ENCODE measurements at places on chromosomes 1 and 21. TPM values are rescaled to one million over a fixed set of nuclear protein-coding genes. Genes with fewer than 3 reads are reported as not detected.

DNA sequence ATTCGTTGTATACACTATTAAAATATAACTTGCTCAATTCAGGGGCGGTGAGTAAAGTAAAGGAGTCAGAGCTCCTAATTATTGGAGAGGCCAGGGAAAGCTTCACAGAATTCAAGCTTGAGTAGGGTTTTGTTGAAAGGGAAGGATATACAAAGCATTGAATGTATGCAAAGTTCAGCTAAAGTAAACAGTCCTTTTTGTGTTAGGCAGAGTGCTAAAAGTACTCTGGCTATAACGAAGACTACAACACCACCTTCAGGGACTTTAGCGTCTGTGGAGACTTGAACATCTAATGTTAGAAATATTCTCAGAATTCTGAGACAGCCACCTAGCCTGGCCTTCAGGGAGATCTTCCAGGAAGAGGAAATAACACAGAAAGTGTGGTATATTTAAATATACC lies 1.1 kb downstream of the FALEC start:
- H3K27me3 ChIP-seq = no peaks in the 10 kb centered on the region
- no peaks in the 10 kb centered on the region for H3K36me3 ChIP-seq
- H3K27ac ChIP-seq = peak overlapping the region; percentile 89
- H3K4me1 ChIP-seq = peaks cover 31% of the 10 kb centered on the region
- DNase-seq = no peak

RIMS3 gene
- total RNA-seq = 13.0 TPM

GRCh38 chr1:41963636-41964035 lies 44.9 kb upstream of the HIVEP3 start:
- H3K36me3 ChIP-seq = no peaks in the 10 kb centered on the region
- no peak overlapping the region for H3K27ac ChIP-seq

DNA sequence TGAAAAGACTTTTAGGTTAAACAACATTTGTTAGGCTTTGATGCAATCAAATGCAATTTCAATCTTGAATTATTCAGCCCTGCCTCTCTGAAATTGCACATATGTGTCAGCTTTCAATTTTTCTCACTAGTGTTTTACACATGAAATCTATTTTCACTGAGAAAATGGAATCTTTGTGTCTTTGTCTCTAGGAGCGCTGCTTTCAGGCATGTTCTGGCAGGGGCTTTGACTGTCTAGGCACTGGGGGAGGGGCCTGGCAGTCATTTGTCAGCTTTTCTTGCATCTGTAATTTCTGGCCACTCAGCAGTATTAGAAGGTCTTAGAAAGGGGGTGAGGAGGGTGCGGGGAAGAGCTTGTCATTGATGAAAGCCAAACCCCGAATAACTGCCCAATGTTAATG lies 264.4 kb downstream of the PTPRC start:
- no peaks in the 10 kb centered on the region for H3K27me3 ChIP-seq
- H3K4me1 ChIP-seq = no peaks in the 10 kb centered on the region
- no peak overlapping the region for H3K27ac ChIP-seq

DNA sequence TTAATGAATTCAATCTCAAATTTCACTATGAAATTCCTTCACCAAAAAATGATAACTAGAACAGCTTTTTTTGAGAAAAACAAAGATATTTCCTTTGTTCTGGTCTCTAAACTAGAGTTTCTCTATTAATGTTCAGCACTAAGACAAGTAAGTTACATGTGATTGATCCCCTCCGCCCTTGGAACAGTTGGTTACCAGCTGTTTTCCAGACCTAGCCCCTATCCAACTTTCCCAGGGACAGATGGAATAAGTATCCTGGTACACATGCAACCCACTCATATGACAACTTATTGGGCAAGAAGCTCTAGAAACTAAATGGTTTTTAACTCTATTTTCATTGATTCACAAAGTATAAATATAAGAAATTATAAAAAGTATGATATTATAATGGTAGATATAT lies 140.4 kb downstream of the COP1 start:
- H3K4me3 ChIP-seq = no peak overlapping the region
- H3K27me3 ChIP-seq = no peaks in the 10 kb centered on the region
- H3K36me3 ChIP-seq = peaks cover 7% of the 10 kb centered on the region
- no peaks in the 10 kb centered on the region for H3K4me1 ChIP-seq
- no peak for DNase-seq
- H3K27ac ChIP-seq = no peak overlapping the region

TTLL10 gene
- not detected for total RNA-seq

DNA sequence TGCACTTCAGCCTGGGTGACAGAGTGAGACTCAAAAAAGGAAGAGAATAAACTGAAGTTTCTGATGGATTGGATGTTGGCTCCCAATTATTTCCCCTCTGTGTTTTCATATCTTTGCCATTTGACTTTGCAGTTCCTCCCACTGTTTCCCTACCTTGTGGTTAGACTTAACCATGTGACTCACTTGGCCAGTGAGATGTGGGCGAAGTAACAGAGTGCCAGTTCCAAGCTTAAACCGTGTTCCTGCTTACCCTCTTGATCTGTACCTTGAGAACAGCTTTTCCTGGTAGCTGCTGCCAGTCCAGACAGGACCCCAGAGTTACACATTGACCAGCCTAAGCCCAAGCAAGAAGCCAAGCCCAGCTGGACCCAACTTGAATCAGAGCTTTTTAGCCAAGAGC lies 323.4 kb downstream of the LTN1 start:
- no peak for DNase-seq
- H3K36me3 ChIP-seq = no peaks in the 10 kb centered on the region
- H3K27ac ChIP-seq = no peak overlapping the region

APCS gene
- not detected for total RNA-seq

DNA sequence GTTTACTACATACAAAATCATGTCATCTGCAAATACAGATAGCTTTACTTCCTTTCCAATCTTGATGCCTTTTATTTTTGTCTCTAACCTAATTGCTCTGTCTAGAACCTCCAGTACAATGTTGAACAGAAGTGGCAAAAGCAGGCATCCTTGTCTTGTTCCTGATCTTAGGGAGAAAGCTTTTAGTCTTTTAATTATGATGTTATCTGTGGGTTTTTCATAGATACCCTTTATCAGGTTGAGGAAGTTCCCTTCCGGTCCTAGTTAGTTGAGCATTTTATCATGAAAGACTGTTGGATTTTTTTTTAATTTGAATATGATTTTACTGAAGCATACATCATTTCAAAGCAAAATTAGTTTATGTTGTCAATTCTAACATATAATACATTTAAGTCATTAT lies 45.7 kb upstream of the DISC1 start:
- H3K27me3 ChIP-seq = no peaks in the 10 kb centered on the region
- no peaks in the 10 kb centered on the region for H3K36me3 ChIP-seq
- no peak overlapping the region for H3K27ac ChIP-seq
- no peaks in the 10 kb centered on the region for H3K4me1 ChIP-seq
- no peak overlapping the region for H3K4me3 ChIP-seq
- no peak for DNase-seq

DESI2 gene
- total RNA-seq = 30.3 TPM

- H3K27me3 ChIP-seq = no peaks in the 10 kb centered on the region
- DNase-seq = no peak
- H3K4me1 ChIP-seq = no peaks in the 10 kb centered on the region
- no peaks in the 10 kb centered on the region for H3K36me3 ChIP-seq
- H3K4me3 ChIP-seq = no peak overlapping the region
These were observed 114.5 kb downstream of the CACHD1 start for GRCh38 chr1:64584479-64584878.

STYXL2 gene
- 0.46 TPM for total RNA-seq

- no peak overlapping the region for H3K4me3 ChIP-seq
- no peaks in the 10 kb centered on the region for H3K27me3 ChIP-seq
- H3K27ac ChIP-seq = no peak overlapping the region
- no peaks in the 10 kb centered on the region for H3K36me3 ChIP-seq
- DNase-seq = no peak
These were observed 1.1 kb downstream of the KCNE2 start for GRCh38 chr21:34364921-34365320.

DNA sequence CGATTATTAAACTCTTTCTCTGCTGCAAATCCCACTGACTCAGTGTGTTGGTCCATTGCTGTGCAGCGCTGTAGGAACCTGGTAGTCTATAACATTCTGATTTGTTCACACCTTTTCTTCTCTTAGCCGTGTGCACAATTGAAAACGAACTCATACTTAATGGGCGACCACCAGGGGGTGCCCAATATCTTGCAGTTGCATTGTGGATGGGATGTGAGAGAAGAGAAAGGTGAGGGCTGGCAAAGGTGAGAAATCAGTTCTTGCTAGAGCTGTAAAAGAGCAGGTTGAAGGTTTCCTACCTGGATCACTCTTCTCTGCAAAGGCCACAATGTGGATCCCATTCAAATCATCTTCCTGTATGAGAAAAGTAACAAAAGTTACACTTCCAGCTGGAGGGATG lies 51.0 kb downstream of the CASQ2 start:
- no peak for DNase-seq
- no peaks in the 10 kb centered on the region for H3K27me3 ChIP-seq
- H3K4me3 ChIP-seq = no peak overlapping the region

- no peak overlapping the region for H3K27ac ChIP-seq
- DNase-seq = no peak
- no peaks in the 10 kb centered on the region for H3K4me1 ChIP-seq
- no peaks in the 10 kb centered on the region for H3K27me3 ChIP-seq
- no peaks in the 10 kb centered on the region for H3K36me3 ChIP-seq
- no peak overlapping the region for H3K4me3 ChIP-seq
These were observed 101.7 kb upstream of the PRMT6 start for GRCh38 chr1:106954661-106955229.

QSOX1 gene
- total RNA-seq = 109 TPM

ZC3H11A gene
- 85.6 TPM for total RNA-seq

- DNase-seq = peak; percentile 92
- peak overlapping the region; percentile 22 for H3K4me3 ChIP-seq
- no peaks in the 10 kb centered on the region for H3K27me3 ChIP-seq
- peaks cover 15% of the 10 kb centered on the region for H3K4me1 ChIP-seq
- H3K27ac ChIP-seq = peak overlapping the region; percentile 78
These were observed 21.5 kb downstream of the STPG1 start for GRCh38 chr1:24391882-24392603.

RPS6KA1 gene
- 16.7 TPM for total RNA-seq

LBR gene
- 82.9 TPM for total RNA-seq

- H3K36me3 ChIP-seq = no peaks in the 10 kb centered on the region
- no peak overlapping the region for H3K27ac ChIP-seq
- H3K27me3 ChIP-seq = no peaks in the 10 kb centered on the region
- no peaks in the 10 kb centered on the region for H3K4me1 ChIP-seq
- H3K4me3 ChIP-seq = no peak overlapping the region
These were observed 31.9 kb downstream of the PDC start for GRCh38 chr1:186429017-186429416.

- H3K4me3 ChIP-seq = no peak overlapping the region
- peaks cover 4% of the 10 kb centered on the region for H3K36me3 ChIP-seq
- H3K4me1 ChIP-seq = no peaks in the 10 kb centered on the region
- DNase-seq = no peak
These were observed 37.5 kb downstream of the CLIC6 start for GRCh38 chr21:34706337-34706736.

GRCh38 chr1:65026235-65026634 lies 59.9 kb upstream of the JAK1 start:
- peaks cover 3% of the 10 kb centered on the region for H3K36me3 ChIP-seq
- peaks cover 36% of the 10 kb centered on the region for H3K4me1 ChIP-seq
- H3K27me3 ChIP-seq = no peaks in the 10 kb centered on the region

CRABP2 gene
- 2.0 TPM for total RNA-seq

DNA sequence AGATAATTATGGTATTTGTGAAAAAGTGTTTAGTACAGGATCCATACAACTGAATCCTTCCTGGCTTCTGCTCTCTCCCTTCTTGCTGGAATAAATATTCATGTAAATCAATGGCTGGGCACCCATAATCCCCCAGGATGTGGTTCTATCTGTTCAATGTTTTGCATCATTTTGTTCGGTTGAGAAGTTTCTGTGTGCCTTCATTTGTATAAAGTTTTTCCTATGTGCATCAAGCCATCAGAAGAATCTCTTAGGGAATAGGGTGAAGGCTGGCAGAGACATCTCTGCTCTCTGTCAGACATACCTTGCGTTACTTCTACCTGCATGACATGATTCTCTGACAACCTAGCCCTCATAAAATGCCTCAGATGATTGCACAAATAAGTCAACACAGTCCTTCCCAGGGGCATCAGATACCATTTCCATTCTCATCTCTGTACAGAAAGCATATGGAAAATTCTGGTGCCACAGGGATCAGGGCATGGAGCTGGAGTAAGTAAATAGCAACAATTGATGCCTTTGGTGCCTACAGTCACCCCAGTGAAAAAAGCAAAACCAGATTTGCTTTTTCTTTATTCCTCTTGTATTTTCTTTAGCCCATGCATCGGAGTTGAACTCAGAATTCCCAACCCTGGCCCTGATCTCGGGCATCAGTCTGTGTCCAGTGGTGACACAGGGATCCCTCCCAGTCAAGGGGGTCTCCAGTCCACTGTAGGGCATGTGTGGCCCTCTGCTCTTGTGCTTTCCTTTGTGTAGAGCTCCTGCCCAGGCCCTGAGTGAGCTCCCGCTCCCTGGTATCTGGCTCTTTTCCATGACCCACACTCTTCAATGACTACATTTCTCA lies 39.7 kb upstream of the ATP1A1 start:
- no peaks in the 10 kb centered on the region for H3K36me3 ChIP-seq
- H3K27me3 ChIP-seq = no peaks in the 10 kb centered on the region
- peak; percentile 91 for DNase-seq
- no peaks in the 10 kb centered on the region for H3K4me1 ChIP-seq

DNA sequence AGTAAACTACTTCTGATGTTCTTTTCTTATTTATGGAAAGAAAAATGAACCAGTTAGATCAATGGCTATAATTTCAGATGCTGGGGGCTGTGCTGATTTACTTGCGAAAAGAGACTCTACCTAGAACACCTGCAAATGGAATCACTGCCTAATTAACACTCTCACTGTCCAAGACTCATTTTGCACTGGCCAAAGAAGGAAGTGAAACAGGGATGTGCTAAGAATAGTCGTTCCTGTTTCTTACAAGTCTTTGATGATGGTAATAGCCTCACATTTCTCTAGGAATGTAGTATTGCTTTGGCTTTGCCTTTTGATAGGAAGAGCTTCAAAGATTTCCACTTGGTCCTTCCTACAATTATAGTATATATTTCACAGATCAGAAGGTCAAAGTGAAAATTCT lies 12.7 kb upstream of the TSNAX start:
- H3K4me1 ChIP-seq = no peaks in the 10 kb centered on the region
- no peaks in the 10 kb centered on the region for H3K36me3 ChIP-seq
- no peak overlapping the region for H3K4me3 ChIP-seq
- no peak for DNase-seq

GRCh38 chr1:184753608-184754475 lies 816 bp downstream of the EDEM3 start:
- DNase-seq = peak; percentile 92
- peak overlapping the region; percentile 93 for H3K4me3 ChIP-seq
- peaks cover 16% of the 10 kb centered on the region for H3K4me1 ChIP-seq
- H3K27ac ChIP-seq = peak overlapping the region; percentile 89

PCBP3 gene
- 7.5 TPM for total RNA-seq

DNA sequence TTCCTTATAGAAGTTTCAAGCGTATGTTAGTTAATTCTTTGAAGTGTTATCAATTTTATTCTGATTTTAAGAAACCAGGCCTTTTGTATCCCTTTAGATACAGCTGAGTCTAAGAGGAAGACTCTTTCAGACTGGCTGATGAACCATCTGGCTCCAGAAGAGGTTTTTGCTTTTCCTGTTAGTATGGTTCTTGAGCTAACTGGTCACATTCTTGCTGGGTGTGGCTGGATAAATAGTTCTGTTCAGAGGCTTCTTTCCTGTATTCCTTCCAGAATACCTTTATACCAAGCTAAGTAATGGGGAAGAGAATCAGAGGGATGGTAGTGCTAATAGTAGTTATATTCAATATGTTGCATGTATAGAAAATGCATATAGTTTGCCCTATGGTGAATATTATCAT lies 12.4 kb downstream of the HS2ST1 start:
- H3K27me3 ChIP-seq = no peaks in the 10 kb centered on the region
- H3K4me3 ChIP-seq = no peak overlapping the region
- H3K27ac ChIP-seq = no peak overlapping the region
- no peak for DNase-seq
- H3K4me1 ChIP-seq = no peaks in the 10 kb centered on the region

KRTAP12-1 gene
- total RNA-seq = not detected

All from esophagus muscularis mucosa (tissue), 4 donors.